Progenitor cell of endocrine pancreas (in vitro differentiated cells): ENCODE measurements at places on chromosomes 3 and 15.

DNA sequence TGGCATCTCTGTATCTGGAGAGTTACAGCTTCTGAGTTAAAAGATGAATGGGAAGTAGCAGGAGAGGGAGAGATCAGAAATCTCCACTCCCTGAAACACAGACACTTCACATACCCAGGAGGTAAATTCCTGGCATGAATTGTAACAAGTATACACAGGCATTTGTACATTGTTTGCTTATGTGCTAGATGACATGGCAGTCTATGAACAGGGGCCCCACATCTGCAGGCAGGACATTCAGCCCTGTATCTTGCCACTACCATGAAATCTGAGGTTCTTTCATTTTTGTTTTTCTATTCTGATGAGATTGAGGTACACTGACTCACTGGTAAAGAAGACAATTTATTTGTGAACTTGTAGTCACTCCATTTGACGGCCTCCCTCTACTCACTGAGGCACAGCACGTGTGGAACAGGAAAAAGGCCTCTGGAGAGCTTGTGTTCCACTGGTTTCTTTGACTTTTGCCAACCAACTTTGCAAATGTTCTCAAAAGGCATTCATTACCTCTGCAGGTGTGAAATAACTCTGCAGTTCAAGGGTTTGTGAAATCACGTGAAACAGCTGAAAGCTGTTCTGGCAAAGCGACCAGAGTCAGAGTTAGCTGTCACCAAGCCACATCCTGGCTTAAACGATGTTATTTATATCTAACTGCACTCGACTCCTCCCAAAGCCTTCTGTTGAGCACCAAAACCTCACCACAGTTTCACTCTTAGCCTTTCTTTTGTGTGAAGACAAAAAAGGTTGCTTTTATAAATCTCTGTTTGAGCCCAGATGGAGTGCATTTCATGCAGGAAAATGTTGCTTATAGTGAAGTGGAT lies 401.3 kb upstream of the CFAP20DC start:
- DNase-seq, result no peak

DNA sequence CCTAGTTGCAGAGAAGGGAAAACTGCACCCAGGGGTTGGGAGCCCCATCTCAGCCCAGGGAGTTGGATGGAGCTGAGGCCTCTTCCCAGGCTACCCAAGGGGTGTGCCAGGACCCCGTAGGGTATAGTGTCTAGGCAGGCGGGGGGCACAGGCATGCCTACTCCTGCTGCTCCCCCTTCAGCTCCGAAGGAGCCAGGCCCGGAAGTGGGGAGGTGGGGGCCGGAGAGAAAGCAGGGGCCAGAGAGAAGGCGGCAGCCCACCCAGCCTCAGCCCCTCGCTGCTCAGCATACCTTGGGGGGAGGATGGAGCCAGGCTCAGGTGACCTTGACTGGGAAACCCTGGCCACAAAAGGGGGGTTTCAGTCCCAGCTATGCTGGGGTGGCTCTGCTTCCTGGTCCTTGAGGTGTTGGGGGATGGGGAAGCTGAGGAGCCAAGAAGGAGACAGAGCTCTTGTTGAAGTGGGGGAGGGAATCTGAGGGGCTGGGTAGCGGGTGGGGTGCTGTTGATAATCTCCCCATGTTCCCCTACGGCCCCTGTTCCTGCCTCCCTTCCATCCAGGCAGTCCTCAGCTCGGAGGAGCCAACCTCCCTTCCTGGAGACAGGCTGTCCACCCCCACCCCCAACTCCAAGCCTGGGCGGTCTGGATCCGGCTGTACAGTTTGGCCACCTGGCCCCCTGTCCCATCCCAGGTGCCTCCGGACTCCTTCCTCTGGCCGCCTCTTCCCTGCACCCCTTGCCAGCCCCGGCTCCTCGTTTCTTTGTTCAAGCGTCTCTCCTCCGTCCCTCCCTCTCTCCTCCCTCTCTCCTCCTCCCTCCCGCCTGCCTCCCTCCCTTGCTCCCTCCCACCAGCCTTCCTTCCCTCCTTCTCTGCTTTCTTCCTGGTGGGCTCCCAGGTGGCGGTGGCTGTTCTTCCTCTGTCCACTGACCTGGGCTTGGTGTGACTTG lies 1.7 kb downstream of the SEMA3F start:
- no peak for DNase-seq

DNA sequence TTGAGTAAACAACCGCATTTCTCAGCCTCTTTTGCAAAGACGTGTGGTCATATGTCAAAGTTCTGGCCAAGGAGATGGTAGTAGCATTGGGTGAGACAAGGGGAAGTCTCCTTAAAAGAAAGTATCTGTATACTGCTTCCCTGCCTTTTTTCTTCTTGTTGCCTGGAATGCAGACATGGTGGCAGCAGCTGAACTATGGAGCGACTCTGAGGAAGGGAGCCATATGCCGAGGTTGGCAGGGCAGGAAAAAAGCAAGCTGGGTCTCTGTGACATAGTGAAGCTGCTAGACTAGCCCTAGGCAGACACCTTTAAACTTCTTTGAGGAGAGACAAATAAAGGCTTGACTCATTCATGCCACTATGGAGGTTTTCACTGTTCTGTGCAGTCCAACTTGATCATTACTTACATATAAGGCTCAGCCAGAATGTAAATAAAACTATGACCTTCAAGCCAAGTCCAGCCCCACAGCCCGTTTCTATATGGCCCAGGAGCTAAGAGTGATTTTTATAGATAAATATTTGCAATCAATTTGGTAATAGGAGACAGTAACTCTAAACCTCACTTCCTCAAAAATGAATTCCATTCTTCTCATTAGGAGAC lies 30.6 kb upstream of the PRICKLE2 start:
- DNase-seq, result no peak

DNA sequence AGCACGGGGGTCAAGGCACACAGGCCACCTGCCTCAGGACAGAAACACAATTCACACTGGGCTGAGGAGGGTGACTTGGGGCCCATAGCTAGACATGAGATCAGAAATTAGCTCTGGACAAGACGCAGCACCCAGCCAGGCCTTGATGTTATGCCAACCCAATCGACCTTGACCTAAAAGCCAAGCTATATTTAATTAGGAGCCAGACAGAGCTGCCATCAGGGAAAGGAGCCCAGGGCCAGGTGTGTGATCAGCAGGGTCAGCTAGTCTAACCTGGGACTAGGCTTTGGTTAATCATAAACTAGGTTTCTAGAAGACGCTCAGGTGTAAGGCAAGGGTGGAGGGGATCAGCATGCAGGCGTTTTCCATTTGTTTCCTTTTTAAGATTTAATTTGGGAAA lies 23.9 kb upstream of the SLC25A36 start:
- no peak for DNase-seq

- DNase-seq, result no peak
Measured at GRCh38 chr3:30586806-30587486, 19.5 kb upstream of the TGFBR2 start.
